Stimulated activated CD8-positive, alpha-beta memory T cell treated with anti-CD3 and anti-CD28 coated beads, Interleukin-4, amount 100 ng/mL, for 4 hours (primary cell): ENCODE measurements at places on chromosomes 5 and 9.

- no peak for DNase-seq
Observed at GRCh38 chr9:103902263-103902662, 191.8 kb upstream of the SMC2 start.

- peak; percentile 58 for DNase-seq
Observed at GRCh38 chr9:131661568-131662288, 78.1 kb downstream of the RAPGEF1 start.

GRCh38 chr9:122951056-122951455 is 10.2 kb downstream of the RABGAP1 start:
- no peak for DNase-seq

GRCh38 chr9:1443450-1443849 is 393.3 kb downstream of the DMRT2 start:
- DNase-seq: no peak

DNA sequence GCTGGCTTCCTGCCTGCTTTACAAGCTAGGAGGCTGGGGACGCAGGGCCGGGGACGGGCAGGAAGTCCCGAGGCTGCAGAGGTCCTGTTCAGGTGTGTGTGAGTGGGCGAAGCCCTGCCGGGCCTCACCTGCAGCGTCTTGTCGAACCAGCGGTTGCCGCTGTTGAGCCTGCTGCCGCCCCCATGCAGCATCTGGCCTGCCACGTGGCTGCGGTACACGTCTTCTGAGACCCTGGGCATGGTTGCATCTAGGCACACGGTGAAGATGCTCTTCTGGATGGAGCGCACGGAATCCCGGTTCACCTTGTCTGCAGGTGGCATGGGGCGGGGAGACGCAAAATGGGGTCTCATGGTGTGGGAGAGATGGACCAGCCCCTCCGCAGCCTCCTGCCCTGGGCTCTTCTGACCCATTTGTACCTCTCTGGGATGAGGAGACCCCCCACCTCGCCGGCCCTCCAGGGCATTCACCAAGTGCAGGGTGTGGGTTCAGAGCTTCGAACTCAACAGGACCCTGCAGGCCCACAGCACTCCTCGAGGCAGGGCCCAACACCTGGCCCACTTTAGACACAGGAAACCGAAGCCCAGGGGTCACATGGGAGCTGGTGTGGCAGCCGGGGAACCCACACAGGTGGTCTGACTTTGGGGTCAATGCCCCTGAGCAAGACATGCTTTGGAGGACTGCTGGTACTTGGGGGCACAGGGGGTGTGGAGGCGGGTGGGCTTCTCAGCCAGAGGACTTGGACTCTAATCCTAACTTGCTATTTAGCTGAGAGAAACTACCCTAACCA is 10.0 kb downstream of the CRAT start:
- no peak for DNase-seq

GRCh38 chr9:94860678-94861588 is 134.4 kb downstream of the AOPEP start:
- peak; percentile 21 for DNase-seq

DNA sequence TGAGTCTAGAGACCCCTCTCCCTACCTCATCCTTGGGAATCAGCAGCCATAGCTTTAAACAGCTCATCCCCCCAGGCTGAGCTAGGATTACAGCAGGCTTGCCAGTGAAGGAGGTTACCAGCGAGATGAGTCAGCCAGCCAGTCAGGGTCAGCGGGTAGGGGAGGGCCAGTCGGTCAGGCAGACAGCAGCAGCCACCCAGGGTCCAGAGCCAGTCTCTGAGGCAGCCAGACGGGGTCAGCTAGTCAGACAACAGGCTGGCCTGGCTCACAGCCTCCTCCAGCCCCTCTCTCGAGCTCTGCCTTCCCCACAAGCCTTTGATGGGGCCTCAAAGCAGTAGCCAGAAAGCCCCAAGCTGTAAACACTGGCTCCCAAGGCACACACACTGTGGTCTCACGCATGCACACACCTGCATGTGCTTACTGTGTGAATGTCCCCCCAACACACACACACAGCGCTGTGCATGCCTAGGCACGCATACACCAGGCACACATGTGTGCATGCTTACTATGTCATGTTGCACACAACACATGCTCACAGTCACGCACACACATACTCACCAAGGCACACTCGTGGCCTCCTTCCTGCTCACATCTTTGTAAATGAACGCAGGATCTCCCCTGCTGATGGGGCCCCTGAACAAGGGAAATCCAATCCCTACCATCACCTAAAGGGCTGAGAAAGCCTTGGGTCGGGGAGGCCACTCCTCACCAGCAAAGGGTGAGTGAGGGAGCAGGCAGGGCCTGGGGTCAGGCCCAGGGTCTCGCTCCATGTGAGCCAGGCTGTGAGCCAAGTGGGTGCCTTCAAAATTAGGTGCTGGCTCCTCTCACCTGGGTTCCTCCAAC is 28.2 kb upstream of the CPLX2 start:
- DNase-seq: no peak

DNA sequence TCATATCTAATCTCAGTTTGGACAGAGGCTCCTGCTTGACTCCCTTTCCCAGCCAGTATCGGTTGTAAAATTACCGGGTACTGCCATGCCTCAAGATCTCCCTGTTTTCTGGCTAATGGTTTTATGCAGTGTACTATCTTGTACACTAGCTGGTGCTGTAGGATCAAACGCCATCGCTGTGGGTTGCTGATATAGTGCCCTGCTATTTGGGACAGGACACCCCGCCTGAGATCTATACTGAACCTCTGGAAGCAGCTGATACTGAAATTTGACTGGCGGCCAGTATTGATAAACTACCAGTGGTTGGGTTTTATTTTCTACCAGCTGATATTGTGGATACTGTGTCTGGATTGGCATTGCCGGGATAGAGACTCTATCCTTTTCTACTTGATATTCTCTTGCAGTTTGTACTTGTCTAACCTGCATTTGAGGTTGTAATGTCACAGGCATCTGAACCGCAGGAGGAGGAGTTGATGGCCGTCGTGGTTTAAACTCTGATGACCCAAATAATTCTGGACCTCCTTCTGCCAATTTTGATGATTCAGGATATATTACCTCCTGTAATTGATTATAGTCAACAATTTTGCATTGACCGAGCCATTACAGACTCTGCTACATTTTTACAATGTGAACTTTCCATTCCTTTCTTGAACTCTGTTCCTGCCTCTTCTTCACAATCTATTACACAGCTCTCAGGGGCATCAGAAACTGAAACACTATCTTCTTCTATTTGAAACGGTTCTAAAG is 112.5 kb upstream of the LARP1 start:
- no peak for DNase-seq

DNA sequence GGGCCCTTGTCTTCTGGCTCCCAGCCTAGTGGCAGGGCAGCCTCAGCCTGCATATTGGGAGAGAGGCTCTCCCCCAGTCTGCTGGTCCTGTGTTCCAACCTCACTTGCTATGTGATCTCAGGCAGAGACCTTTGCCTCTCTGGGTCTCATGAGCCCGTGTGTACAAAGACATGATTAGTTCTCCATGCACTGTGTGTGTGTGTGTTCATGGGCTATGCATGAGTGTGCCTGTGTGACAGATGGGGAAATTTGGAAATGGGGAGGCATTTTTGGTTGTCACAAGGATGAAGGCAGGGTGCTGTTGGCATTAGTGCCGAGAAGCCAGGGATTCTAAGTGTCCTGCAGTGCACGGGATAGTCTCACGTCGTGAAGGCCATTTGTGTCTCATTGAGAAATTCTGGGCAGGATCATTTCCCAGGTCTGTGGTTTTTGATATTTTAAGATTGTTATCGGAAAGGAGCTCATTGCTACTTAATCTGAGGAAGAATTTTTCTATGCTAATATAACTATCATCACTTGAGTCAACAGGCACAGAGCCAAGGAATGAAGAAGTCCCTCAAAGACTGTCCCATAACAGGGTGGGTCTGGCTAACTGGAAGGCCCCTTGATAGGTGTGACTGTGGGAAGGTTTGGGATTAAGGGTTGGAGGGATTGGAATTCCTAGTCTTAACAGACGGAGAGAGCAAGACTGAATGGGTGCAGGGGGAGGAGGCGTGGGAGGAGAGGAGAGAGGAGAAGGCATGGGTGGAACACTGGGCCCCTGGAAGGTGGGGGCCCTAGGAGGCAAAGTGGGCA is 168.5 kb downstream of the RGS3 start:
- DNase-seq: no peak

DNA sequence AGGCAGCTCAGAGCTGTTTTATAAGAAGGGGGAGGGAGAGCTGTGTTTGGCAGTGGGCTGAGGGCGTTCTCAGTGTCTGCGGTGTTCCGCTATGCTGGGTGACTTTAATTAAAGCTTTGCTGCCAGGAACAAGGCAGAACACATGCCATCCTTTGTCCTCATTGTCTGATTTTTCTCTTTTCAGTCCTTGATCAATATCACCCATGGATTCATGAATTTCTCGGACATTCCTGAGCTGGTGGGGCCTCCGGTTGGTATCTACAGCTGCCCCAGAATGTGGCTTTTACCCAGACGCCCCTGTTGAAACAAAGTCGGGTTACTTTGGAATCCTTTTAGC is 66.5 kb upstream of the TGFBR1 start:
- no peak for DNase-seq

DNA sequence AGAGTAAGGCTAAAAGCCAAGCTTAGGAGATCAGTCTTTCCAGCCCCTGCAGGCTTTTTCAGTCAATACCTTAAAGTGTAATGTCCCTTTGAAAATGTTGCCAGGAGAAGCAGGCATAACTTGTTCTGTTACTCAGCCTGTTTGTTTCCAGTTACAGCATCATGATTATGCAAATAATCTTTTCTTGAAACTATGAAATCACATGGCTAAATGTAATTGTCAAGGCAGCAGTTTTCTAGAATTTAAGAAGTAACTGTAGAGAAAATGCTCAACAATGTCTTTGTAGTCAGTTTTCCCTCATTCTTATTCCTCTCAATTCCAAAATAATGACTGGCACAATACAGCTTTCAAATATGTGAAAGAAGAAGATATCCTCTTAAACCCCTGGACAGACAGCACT is 1.9 kb upstream of the GPR107 start:
- no peak for DNase-seq

DNA sequence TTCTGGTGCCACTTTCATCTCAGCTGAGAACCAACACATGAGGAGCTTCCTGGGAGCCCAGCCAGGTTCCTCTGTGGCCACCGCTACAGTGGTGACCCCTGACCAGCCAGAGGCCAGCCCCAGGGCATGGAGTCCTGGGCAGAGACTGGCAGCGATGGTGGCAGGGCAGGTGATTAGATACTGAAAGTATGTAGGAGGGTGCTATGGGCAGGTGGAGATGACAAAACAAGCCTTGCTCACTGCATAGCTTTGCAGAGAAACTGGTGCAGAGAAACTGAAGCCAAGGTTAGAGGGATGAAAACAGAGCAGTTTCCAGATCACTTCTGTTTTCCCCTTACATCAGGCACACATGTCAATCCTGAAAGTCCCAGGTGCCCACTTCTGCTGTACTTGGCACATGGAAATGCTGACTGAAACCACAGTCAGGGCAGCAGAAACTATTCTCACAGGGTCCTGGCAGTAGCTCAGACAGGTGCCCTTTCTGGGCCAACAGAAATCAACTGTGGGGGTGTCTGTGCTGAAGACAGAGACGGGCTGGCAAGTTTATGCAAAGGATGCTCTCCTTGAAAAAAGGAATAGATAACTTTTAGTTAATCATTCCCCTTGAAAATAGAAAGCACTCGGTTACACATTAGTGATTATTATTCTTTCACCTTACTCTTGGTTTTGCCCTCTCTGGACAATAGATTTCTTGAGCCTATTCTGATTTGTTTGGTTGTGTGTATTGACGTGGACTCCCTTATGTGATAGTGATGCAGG is 90.3 kb downstream of the ANKRD55 start:
- DNase-seq: no peak

- no peak for DNase-seq
Observed at GRCh38 chr9:549455-549997, 292.0 kb upstream of the DMRT1 start.

GRCh38 chr9:134617836-134618162 is 23.8 kb upstream of the COL5A1 start:
- DNase-seq: no peak

GRCh38 chr5:127056896-127057295 is 16.4 kb downstream of the C5orf63 start:
- DNase-seq: no peak

DNA sequence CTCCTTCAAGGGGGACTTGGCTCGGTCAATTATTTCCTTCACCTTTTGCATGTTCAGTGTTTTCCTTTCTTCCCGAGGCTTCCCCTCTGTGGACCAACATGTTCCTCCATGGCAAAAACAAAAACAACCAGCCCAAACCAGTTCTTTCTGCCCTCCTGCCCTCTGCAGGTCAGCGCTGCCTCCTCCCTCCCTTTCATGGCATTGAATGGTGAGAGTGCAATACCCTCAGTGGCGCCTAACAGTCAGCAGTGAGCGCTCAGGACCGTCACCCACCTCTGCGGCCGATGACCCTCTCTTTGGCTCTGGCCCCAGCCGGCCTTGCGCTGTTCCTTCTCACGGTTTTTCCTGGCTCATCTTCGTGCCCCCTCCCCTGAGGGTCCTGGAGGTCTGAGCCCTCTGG is 34.4 kb upstream of the GNE start:
- no peak for DNase-seq

GRCh38 chr5:181243018-181243563 is 615 bp downstream of the RACK1 start:
- no peak for DNase-seq

DNA sequence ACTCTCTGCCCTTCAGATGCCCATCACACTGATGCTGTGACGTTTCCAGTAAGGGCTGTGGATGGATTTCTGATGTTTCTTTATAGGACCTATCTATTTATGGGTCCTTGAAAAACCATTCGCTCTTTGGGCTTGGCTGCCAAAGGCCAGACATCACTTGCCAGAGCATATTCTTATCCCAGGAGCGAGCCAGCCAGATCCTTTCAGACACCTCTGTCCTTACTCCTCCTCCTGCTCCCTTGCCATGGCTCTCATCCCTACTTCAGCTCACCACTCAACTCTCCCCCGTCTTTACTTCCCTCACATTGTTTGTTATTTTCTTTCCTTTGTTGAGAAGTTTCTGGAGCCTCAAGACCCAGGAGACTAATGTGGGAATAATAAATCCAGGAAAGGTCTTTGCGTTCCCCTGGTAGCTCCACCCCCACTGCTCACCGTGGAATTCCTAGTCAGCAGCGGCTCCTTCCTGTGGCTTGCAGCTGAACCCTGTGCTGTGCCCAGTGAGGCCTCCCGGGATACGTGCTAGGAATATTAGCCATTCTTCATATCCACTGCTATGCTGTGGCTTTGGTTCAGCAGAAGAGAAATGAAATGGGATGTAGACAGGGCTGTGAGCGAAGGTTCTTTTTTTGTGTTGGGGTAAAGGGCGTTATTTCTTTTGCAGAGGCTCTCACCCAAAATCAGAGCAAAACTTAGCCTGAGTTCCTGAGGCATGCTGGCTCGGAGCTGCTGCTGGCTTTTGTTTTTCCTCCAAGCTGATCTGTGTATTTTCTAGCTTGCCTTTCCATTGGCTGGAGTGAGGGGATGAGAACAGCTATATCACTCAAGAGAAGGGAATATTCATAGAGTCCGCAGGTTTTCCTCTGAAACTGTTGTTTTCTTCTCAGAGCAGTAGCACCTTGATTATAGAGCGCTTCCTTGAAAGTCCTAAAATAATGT is 171.1 kb downstream of the SAXO1 start:
- no peak for DNase-seq
